ENCODE measurements at places on chromosomes 12 and 14.

- no peak for DNase-seq
These were observed 55.9 kb downstream of the MOK start for GRCh38 chr14:102249041-102249440.

DNA sequence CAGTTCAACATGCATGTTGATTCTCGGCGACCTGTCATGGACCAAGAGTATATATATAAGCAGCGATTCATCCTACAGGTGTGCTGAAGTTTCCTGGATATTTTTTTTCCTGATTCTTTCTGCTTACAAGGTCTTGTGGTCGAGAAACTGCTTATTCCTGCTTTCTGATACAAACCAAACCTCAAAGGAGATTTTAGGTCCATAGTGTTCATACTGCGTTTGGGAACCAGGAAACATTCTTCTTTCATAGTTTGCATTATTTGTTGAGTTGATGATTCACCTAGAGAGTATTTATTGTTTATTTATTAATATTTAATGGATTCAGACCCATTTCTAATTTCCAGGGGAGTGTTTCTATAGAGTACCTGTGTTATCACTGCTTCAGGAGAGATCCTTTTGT, 70.7 kb upstream of the ASPG start:
- no peak for DNase-seq

GRCh38 chr14:71204231-71204630, 297.0 kb downstream of the PCNX1 start:
- DNase-seq: no peak

DNA sequence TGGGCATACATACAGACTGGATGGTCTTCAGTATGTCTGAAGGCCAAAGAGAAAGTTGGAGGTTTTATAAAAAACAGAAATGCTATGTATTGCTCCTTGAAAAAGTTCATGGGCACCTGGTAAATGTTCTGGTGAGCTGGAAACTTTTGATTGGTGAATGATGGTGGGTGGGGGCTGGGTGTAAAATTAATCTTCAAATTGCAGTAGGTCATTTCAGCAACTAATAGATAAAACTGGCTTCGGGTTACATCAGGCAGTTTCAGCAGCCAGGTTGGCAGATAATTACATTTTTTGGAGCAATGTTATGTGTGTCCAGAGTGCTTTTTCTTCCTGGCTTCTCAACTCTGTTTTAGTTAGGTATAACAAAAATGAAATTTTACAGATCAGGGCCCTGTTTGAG, 35.3 kb downstream of the SDR9C7 start:
- DNase-seq: no peak

DNA sequence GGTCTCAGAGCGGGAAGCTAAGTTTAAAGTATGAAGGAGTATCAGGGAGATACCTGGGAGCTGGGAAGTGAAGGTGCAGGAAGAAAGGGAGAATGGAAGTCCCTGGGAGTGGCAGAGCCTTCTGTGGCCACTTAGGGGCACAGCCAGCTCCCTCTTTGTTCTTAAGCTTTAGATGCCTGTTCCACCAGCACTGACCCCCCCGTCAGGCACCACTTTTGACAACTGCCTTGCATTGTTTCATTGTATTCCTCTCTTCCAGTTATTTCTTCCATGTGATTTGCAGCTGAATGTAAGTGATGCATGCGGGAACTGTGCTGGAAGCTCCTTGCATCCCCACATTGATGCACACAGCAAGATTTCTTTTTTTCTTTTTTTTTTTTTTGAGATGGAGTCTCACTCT, 2.6 kb downstream of the GALNT16 start:
- no peak for DNase-seq

DNA sequence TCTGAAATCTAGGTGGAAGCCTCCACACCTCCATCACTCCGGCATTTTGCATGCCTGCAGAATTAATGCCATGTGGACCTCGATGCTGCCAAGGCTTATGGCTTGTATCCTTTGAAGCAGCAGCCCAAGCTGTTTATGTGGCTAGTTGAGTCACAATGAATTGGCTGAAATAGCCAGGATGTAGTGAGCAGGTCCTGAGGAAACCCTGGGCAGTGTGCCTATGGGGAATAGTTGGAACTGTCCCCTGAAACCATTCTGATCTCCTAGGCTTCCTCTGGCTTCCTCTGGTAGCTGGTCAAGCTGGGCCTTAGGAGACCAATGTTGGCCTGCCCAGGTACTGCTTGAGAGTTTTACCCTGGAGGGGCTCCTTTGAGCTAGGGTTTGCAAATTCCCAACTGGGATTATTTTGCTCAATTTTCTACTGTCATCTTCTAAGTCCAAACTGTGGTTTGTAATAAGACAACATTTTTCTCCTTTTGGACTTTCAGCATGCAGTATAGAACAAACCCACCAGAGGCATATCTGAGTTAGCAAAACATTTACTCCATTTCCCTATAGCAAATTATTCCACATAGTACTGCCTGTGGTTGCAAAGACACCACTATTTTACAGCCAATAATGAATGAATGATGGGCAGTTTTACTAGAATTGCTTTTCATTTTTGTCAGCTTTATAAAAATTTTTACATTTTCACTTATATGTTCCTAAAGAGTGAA, 85.1 kb upstream of the AMIGO2 start:
- no peak for DNase-seq
